Vagina (tissue), 2 donors: ENCODE measurements at places on chromosomes 2 and 18.

GRCh38 chr18:71020342-71021029 is 731.6 kb downstream of the SOCS6 start:
- no peak overlapping the region for H3K27ac ChIP-seq
- no peaks in the 10 kb centered on the region for H3K27me3 ChIP-seq
- no peaks in the 10 kb centered on the region for H3K4me1 ChIP-seq
- H3K36me3 ChIP-seq = no peaks in the 10 kb centered on the region
- H3K4me3 ChIP-seq = no peak overlapping the region
- no peak for DNase-seq

DNA sequence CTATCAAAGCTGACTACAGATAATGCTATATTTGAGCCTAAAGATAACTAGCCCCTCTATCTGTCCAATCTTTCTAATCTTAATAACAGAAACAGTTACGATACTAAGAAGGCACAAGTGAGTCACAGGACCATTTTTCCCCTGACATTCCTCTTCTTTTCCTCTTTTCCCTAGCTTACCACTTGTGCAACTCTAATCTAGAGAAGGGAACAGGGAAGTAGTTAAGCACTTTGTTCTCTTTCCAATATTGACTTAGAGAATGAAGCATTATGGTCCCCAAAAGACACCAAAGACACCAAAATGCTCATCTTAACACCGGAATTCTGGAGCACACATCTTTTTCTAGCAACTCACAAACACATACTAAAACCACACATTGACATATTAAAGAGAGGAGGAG is 1.8 kb downstream of the PDE11A start:
- peaks cover 13% of the 10 kb centered on the region for H3K4me1 ChIP-seq
- no peak overlapping the region for H3K4me3 ChIP-seq

- H3K36me3 ChIP-seq = no peaks in the 10 kb centered on the region
- no peaks in the 10 kb centered on the region for H3K27me3 ChIP-seq
- no peak overlapping the region for H3K27ac ChIP-seq
- H3K4me1 ChIP-seq = no peaks in the 10 kb centered on the region
Observed at GRCh38 chr18:23068570-23069310, 66.5 kb upstream of the CABLES1 start.

GRCh38 chr2:8633735-8634313 is 48.0 kb upstream of the ID2 start:
- no peaks in the 10 kb centered on the region for H3K36me3 ChIP-seq
- no peak for DNase-seq
- H3K27me3 ChIP-seq = no peaks in the 10 kb centered on the region
- H3K4me1 ChIP-seq = peaks cover 10% of the 10 kb centered on the region
- no peak overlapping the region for H3K4me3 ChIP-seq
- H3K27ac ChIP-seq = peak overlapping the region; percentile 23

GRCh38 chr2:176024083-176024482 is 22.0 kb upstream of the LNPK start:
- DNase-seq = no peak
- H3K4me3 ChIP-seq = no peak overlapping the region
- H3K4me1 ChIP-seq = no peaks in the 10 kb centered on the region
- no peak overlapping the region for H3K27ac ChIP-seq
- H3K27me3 ChIP-seq = no peaks in the 10 kb centered on the region

GRCh38 chr2:85797921-85798320 is 44.1 kb downstream of the ATOH8 start:
- H3K4me1 ChIP-seq = peaks cover 44% of the 10 kb centered on the region
- H3K4me3 ChIP-seq = no peak overlapping the region
- H3K27ac ChIP-seq = no peak overlapping the region
- H3K27me3 ChIP-seq = no peaks in the 10 kb centered on the region
- no peaks in the 10 kb centered on the region for H3K36me3 ChIP-seq

GRCh38 chr2:219537657-219538488 is 5.7 kb downstream of the CHPF start:
- peak overlapping the region; percentile 16 for H3K27ac ChIP-seq
- peaks cover 32% of the 10 kb centered on the region for H3K4me1 ChIP-seq
- H3K4me3 ChIP-seq = no peak overlapping the region
- peaks cover 22% of the 10 kb centered on the region for H3K36me3 ChIP-seq

DNA sequence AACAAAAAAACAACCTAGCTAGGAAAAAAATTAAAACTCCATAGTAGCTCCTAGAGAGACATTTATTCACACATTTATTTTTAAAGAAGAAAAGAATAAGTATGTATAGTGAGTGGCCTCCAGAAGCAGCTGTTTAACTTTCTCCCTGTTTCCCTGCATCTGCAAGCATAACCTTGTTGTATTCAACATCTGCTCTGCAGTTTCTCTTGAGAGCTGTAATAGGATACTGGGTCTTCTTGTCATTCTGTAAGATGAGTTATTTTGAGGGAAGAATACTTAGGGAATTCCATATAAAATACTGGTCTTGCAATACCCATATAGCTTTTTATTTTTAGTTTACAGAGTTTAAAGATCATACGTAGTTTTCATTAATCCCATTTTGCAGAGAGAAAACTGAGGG is 246.6 kb downstream of the LRRTM1 start:
- H3K36me3 ChIP-seq = no peaks in the 10 kb centered on the region
- no peak overlapping the region for H3K27ac ChIP-seq

GRCh38 chr2:10085668-10086059 is 5.5 kb upstream of the CYS1 start:
- no peaks in the 10 kb centered on the region for H3K27me3 ChIP-seq
- no peak overlapping the region for H3K4me3 ChIP-seq
- no peak for DNase-seq
- no peaks in the 10 kb centered on the region for H3K36me3 ChIP-seq
- no peak overlapping the region for H3K27ac ChIP-seq
- peaks cover 5% of the 10 kb centered on the region for H3K4me1 ChIP-seq

DNA sequence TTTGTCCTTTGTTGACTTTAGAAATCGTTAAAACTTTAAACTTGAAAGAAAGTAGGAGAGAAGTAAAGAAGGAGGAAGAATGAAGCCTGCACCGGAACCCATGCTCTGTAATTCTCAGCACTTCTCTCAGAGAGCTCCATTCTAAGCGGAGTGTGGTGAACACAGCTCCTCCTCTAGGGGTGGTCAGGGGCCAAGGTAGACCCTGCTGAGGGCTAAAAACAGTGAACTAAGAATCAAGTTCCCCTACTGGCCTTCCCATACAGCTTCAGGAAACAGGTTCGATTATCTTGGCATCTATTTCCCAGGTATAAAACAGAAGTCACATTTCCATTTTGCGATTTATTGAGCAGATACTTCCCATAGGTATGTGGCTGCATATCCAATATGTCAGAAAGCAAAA is 92.7 kb upstream of the ASAP2 start:
- no peak overlapping the region for H3K4me3 ChIP-seq
- no peak for DNase-seq
- no peaks in the 10 kb centered on the region for H3K27me3 ChIP-seq
- H3K36me3 ChIP-seq = no peaks in the 10 kb centered on the region
- no peak overlapping the region for H3K27ac ChIP-seq
- H3K4me1 ChIP-seq = peaks cover 15% of the 10 kb centered on the region

- peaks cover 29% of the 10 kb centered on the region for H3K4me1 ChIP-seq
- no peaks in the 10 kb centered on the region for H3K36me3 ChIP-seq
- no peaks in the 10 kb centered on the region for H3K27me3 ChIP-seq
- DNase-seq = no peak
Observed at GRCh38 chr2:134146161-134146560, 107.7 kb upstream of the MGAT5 start.

GRCh38 chr2:9644603-9645002 is 13.8 kb upstream of the YWHAQ start:
- H3K27me3 ChIP-seq = no peaks in the 10 kb centered on the region
- no peak overlapping the region for H3K4me3 ChIP-seq
- DNase-seq = no peak
- no peak overlapping the region for H3K27ac ChIP-seq
- no peaks in the 10 kb centered on the region for H3K36me3 ChIP-seq
- peaks cover 6% of the 10 kb centered on the region for H3K4me1 ChIP-seq

DNA sequence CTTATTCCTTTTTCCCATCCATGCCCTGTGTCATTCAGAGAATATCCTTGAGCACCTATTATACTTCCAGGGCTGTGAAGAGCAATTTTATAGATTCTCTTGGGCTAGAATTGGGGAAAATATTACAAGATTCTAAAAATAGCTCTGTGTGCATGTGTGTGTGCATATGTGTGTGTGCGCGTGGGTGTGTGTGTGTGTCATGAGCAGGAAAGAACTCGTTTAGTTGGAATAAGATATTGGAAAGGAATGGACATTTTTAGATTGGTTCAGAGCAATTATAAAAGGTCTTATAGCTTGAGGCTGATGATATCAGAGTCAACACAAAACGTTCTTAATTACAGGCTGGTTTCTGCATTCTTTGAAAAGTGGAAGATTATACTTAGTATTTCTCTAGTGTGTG is 212.1 kb upstream of the COPS8 start:
- peaks cover 37% of the 10 kb centered on the region for H3K4me1 ChIP-seq
- H3K4me3 ChIP-seq = no peak overlapping the region
- no peak for DNase-seq

DNA sequence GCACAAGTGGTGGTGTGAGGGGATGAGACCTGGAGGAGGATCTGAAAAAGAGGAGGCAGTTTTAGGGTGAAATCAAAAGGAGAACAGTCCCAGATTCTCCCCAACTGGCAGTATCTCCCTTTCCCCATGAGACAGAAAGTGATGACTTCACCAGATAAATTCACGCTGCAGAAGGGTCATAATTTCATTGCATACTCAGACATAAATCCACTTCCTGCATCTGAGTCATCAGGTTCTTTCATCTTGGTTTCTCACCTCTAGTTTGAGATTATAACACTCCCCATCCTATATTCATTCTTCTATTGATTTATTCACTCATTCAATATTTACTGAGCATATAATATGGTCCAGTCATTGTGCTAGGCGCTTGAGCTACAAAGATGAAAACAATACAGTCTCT is 64.7 kb downstream of the CCDC148 start:
- no peaks in the 10 kb centered on the region for H3K27me3 ChIP-seq
- no peaks in the 10 kb centered on the region for H3K4me1 ChIP-seq
- H3K36me3 ChIP-seq = no peaks in the 10 kb centered on the region

DNA sequence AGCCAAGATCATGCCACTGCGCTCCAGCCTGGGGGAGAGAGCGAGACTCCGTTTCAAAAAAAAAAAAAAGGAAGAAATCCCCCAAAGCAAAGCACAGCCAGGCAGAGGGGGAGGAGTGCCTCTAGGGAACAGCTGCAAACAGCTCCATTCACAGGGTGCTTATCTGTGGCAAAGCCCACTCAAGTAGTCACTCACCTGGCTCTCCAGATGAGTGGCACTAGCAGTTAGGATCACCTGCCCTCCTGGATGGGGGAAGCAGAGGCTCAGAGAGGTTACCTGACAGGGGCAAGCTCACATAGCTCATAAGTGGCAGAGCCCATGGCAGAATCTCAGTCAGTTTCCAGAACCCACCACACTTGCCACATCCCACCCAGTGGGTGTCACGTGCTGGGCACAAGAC is 30.3 kb downstream of the TFCP2L1 start:
- DNase-seq = no peak
- no peak overlapping the region for H3K27ac ChIP-seq
- H3K27me3 ChIP-seq = no peaks in the 10 kb centered on the region
- H3K36me3 ChIP-seq = no peaks in the 10 kb centered on the region
- H3K4me1 ChIP-seq = peaks cover 18% of the 10 kb centered on the region

DNA sequence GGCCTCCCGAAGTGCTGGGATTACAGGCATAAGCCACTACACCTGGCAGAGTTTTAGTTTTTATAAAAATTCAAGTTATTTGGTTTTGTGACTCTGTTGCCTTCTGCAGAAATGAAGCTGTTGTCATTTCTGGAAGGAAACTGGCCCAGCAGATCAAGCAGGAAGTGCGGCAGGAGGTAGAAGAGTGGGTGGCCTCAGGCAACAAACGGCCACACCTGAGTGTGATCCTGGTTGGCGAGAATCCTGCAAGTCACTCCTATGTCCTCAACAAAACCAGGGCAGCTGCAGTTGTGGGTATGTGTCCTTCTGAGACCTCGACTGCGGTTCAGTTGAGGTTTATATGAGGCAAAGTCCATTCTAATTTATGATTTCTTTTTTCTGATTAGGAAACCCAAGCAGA is 7.2 kb downstream of the MTHFD2 start:
- no peaks in the 10 kb centered on the region for H3K27me3 ChIP-seq
- no peak overlapping the region for H3K4me3 ChIP-seq

GRCh38 chr2:82690757-82691411 is 1768.2 kb downstream of the SUCLG1 start:
- H3K4me3 ChIP-seq = no peak overlapping the region
- no peaks in the 10 kb centered on the region for H3K27me3 ChIP-seq
- no peaks in the 10 kb centered on the region for H3K36me3 ChIP-seq
- H3K27ac ChIP-seq = no peak overlapping the region

DNA sequence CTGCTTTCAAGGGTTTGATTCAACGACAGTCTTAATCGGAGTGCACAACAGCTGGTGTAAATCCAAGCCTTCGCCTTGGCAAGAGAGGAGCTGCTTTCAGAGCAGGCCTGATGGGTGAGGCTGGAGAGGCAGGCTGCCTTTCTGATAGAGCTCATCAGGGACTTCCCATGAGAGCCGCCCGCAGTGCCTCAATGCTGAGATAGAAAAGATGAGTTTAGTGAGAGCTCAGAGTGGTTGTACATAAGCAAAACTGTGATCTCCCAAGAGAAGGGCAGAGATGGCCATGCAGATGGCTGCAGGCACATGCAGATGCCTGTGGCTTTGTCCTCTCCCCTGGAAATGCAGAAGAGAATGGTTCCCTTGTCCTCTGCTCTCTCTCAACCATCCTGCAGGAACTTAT is 122.1 kb downstream of the ARL4C start:
- H3K4me1 ChIP-seq = peaks cover 6% of the 10 kb centered on the region
- DNase-seq = no peak
- H3K4me3 ChIP-seq = no peak overlapping the region
- no peak overlapping the region for H3K27ac ChIP-seq

DNA sequence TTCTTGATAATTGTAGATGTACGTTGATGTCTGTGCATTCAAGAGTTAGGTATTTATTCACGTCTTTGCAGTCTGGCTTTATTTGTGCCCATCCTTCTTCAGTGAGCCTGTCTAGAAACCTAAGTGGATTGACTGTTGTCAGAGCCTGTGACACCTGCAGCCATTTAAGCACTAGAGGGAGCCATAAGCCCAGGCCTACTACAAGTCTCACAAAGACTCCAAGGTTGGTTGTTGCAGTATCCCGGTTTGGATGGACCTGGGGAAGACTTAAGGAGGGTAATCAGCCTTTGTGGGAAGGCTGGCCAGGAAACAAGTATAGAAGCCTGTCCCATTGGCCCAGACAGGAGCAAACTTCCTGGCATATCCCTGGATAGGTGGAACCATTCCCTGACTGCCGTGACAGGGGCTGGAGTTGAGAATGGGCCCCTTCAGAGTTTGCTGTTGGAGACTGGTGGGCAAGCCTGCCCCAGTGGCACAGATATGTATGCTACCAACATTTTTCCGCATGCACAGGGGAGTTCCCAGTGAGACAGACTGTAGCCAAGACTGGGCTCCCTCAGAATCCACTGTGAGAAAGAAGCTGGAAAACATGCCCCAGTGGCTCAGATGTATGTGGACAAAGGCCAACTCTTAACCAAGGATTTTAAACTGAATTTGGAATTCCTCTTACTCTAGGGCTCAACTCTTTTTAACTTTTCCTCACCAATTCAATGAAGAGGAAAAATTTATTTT is 9.3 kb upstream of the LRRC30 start:
- no peaks in the 10 kb centered on the region for H3K4me1 ChIP-seq
- H3K27me3 ChIP-seq = no peaks in the 10 kb centered on the region
- no peak overlapping the region for H3K27ac ChIP-seq
- H3K4me3 ChIP-seq = no peak overlapping the region
- no peak for DNase-seq
